ENCODE measurements at places on chromosomes 13 and 19.

- DNase-seq, result no peak
These were observed 416.2 kb downstream of the DIAPH3 start for GRCh38 chr13:59747529-59747928.

DNA sequence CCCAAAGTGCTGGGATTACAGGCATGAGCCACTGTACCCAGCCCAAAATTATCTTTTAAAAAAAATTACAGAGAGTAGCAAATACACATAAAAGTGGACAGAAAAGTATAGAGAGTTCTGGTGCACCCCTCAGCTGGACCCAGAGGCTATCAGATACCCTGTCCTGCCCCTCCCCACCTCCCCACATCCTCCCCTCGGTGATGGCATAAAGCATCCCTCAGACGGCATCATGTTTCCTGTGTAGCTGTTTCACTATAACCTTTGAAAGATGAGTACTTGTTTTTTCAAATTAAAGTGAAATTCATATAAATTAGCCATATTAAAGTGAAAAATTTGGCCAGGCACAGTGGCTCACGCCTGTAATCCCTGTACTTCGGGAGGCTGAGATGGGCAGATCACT is 20.1 kb downstream of the SLC27A1 start:
- DNase-seq, result no peak

DNA sequence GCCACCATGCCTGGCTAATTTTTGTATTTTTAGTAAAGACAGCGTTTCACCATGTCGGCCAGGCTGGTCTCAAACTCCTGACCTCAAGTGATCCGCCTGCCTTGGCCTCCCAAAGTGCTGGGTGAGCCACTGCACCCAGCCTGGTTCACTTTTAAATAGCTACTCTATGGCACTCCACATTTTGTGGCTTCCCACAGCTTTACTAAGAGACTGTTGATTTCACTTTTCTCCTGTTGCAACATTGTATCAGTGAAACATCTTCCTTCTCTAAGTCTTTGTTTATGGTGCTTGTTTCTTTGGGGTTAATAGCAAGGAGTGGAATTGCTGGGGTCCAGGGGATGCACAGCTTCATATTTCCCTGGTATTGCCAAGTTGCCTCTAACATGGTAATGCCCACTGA is 12.3 kb downstream of the TMEM38A start:
- DNase-seq, result no peak

- DNase-seq, result no peak
These were observed 11.3 kb downstream of the LCP1 start for GRCh38 chr13:46170687-46171086.

- peak; percentile 31 for DNase-seq
These were observed 390.7 kb downstream of the DLEU7 start for GRCh38 chr13:50452756-50453155.
